Thoracic aorta (tissue), 2 donors: ENCODE measurements at places on chromosomes 1 and 21.

GRCh38 chr1:46005594-46005993, 126.8 kb downstream of the PIK3R3 start:
- no peak for DNase-seq

GRCh38 chr1:59990470-59990869, 63.9 kb upstream of the CYP2J2 start:
- DNase-seq = no peak

GRCh38 chr1:95278173-95279006, 44.4 kb downstream of the RWDD3 start:
- DNase-seq = no peak

GRCh38 chr1:42282867-42283583, 52.0 kb downstream of the FOXJ3 start:
- no peak for DNase-seq

DNA sequence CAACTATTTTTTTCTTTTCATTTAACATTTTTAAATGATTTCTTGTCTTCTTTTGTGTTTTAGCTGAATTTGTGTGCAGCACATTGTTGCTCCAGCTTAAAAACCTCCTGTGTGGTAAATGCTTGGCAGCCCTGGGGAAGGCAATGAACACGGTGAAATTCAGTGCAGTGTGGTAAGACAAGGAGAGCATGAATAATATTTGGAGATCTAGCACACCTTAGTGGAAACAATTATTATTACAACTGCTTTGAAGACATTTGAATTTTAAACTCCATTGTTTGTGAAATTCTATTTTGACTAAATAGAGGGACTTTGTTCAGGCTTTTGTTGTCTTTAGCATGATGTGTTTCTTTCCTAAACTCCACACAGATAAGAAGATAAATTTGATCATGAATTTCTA, 242.6 kb upstream of the CXADR start:
- no peak for DNase-seq

DNA sequence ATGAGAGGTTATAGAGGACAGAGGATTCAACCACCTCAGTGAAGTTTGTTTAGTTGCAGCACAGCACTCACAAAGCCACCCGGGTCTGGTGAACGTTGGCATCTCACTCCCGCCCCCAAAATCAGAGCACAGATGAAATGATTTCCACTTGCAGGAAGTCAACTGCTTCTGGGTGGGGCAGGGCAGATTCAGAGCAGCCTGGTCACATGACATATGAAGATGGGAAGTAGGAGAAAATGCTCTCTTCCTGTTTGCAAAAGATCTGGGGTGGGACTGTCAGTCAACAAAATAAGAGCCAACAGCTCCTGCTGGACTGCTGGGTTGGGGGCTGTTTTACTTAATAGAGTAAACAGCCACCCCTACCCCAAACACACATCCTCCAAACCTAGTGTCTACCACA, 43.2 kb downstream of the LRRC71 start:
- DNase-seq = no peak

GRCh38 chr1:117112047-117112717, 9.4 kb downstream of the TRIM45 start:
- no peak for DNase-seq

DNA sequence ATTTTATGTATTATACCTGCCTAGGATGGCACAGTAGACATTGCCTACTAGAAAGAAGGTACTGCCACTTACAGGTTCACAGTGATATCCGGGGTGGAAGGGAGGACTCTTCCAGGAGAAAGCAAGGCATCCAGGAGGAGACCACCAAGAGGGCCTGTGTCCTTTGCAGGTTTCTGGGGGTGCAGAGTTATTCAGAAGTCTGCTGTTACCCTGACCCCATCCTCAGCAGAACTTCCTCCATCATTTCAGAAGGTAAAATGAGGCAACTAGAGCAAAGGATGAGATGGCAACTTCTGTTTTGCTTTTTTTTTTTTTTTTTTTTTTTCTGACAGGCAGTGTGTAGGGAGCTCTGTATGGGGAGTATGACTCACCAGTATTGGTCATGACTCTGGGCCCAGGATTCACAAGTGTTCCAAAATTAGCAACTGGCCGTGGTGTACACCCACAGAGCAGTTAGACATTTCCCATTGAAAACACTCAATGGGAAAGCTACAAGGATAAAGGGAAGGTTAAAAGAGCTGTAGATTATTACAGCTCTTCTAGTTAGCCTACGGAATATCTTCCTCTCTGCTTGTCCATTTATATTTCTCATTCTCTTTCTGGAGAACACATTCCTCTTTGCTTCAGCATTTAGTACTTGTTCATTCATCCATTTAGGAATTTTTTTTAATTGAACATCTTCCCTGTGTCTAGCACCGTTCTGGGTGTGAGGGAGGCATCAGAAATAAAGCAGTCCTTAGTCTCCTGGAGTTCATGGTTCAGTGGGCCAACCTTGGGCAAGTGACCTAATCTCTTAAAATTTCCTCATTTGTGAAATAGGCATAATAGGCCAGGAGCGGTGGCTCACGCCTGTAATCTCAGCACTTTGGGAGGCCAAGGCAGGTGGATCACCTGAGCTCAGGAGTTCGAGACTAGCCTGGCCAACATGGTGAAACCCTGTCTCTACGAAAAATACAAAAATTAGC, 50.5 kb upstream of the PPP2R5A start:
- peak; percentile 36 for DNase-seq

GRCh38 chr1:230327892-230328284, 98.2 kb downstream of the PGBD5 start:
- DNase-seq = no peak

GRCh38 chr21:34202553-34203372, 129.4 kb downstream of the MRPS6 start:
- no peak for DNase-seq

DNA sequence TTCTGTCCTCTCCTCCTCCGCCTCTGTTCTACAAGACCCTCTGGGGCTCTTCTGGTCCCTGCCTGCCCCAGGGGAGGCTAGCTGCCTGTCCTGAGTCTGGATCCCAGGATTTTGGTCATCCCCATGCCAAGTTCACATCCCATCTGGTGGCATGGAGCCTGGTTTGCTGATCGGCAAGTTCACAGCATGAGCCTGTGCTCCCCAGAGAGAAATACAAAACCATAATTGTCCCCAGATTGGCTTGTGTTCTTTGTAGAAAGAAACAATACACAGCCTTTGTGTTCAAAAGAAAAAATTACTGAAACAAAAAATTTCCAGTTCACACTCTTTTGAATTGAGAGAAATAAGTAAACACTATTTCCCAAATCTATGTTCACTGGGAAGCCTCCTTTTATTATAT, 149.4 kb upstream of the ZC3H12A start:
- DNase-seq = no peak

- no peak for DNase-seq
Observed at GRCh38 chr1:25932321-25932720, 26.1 kb upstream of the STMN1 start.

- no peak for DNase-seq
Observed at GRCh38 chr1:62784509-62785365, 805 bp downstream of the ATG4C start.

DNA sequence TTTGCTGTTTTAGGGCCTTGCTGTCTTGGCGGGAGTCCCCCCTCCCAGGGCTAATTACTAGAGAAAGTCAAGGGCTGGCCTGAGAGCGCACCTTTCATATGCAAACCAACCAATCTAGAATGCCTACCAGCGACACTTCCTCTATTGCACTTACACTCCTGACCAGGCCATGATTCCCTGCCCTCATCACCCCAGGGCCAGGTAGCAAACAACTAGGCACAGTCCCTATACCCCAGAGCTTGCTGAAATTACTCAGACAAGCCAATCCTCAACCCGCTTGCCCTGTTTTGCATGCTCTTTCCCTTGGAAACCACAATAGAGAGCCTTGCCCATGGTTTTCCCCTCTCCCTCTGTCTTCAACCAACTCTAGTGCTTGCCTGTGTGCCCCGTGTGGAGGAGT, 70.3 kb downstream of the URB2 start:
- DNase-seq = no peak

DNA sequence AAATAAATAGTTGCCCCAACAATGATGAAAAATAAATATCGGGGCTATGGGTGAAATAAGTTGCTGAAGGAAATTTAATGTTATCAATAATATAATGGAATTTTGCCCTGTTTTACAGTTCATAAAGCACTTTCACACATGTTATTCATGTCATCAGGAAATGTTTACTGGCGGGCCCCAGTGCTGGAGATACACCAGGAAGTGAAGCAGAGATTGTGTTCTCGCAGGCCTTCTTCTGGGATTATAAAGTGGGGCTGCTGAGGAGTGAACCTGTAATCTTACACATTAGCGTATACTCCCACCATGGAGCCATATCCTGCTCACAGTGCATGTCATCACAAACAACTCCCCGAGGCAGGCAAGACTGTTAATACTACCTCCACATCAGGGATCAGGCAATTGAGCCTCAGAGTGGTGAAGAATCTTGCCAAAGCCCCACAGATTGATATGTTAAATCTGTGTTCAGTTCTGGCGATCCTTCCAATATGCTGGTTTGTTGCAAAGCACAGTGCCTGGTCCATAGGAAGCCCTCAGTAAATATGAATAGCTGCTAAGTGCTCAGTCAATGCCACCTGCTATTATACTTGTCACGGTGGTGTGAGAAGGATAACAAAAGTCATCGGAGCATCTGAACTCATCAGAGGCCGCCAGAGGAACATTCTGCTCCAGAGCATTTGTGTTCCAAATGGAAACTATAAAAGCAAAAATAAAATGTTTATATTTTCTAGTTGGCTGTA, 104.4 kb upstream of the UBE2U start:
- no peak for DNase-seq

- no peak for DNase-seq
Observed at GRCh38 chr1:224859651-224860050, 69.8 kb upstream of the DNAH14 start.

DNA sequence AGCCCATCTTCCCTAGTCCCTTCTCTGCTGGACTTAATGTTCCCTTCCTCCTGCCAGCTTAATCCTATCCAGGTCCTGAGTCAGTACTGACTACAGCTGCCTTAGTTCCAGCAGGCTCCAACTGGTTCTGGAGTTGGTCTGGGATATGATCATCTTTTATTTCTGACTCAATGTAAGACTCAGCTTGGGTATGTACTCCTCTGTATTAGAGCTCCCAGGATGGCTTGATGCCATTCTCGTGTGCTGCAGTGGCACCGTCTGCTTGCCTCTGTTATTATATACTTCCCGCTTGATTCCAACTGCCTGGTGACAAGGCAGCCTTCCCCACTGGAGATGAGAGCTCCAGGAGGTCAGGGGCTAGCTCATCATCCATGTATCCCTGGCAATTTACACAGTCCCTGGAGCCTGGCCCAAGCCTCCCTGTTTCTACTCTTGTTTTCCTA, 164.4 kb upstream of the DPT start:
- peak; percentile 21 for DNase-seq

GRCh38 chr1:29338908-29339575, 102.7 kb downstream of the PTPRU start:
- no peak for DNase-seq

DNA sequence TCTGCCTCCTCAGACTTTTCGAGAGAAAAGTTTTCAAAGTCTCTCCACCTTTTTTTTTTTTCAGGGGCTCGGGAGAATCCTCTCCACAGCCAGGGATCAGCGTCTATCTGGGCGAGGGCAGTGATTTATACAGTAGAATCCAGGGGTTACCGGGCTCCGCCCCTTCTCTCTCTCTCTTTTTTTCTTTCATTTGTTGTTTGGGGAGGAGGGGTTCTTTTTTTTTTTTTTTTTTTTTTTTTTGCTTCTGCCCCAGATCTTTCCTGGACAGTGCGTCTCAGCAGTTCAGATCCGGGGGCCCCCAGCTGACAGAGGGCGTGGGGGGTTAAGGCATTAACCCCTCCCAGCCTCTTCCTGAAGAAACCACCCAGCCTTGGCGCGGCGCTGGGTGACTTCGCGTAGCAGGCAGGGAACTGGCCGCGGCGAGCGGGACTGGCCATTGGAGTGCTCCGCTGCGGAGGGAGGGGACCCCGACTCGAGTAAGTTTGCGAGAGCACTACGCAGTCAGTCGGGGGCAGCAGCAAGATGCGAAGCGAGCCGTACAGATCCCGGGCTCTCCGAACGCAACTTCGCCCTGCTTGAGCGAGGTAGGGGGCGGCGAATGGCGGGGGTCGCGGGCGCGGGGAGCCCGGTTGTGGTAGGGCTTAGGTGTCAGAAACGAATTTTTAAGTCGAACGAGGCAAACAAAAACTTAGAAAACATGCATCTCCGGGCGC, at the start of gene S1PR1:
Gene S1PR1, plus strand, starts transcription at position 504 of the 713 bp plus-strand sequence. CDS start 1,966 bp downstream, outside the sequence.
- no peak for DNase-seq

DNA sequence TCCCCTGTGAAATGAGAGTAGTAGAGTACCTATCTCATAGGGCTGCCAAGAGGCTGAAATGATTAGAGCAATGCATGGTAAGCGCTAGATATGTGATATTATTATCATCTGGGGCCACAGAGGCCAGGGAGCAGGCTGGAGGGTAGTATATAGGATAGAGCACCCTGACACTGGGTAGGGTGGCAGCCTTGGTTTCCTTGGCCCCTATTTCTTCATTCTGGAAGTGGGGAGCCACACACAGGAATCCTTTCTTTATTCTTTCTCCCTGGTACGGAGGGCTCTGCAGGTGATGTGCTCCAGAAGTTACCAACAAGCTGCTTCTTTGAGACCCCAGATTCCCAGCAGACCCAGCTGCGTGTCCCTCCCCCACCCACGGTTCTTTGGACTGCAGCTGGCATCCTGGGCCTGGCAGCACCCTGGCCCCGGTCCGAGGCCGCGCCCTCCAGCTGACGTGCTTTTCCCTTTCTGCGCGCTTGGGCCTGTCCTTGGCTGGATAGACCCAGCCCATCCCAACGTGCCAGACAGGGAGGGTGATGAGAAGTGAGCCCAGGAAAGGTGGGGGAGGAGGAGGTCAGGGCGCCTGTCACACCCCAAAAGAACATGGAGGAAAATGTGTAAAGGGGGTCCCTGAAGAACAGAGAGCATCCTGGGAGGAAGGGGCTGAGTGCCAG, 18.2 kb downstream of the INAVA start:
- no peak for DNase-seq

GRCh38 chr1:175369696-175370095, 177.1 kb upstream of the KIAA0040 start:
- no peak for DNase-seq

GRCh38 chr21:37073417-37074196, 553 bp downstream of the TTC3 start:
- DNase-seq = peak; percentile 29

DNA sequence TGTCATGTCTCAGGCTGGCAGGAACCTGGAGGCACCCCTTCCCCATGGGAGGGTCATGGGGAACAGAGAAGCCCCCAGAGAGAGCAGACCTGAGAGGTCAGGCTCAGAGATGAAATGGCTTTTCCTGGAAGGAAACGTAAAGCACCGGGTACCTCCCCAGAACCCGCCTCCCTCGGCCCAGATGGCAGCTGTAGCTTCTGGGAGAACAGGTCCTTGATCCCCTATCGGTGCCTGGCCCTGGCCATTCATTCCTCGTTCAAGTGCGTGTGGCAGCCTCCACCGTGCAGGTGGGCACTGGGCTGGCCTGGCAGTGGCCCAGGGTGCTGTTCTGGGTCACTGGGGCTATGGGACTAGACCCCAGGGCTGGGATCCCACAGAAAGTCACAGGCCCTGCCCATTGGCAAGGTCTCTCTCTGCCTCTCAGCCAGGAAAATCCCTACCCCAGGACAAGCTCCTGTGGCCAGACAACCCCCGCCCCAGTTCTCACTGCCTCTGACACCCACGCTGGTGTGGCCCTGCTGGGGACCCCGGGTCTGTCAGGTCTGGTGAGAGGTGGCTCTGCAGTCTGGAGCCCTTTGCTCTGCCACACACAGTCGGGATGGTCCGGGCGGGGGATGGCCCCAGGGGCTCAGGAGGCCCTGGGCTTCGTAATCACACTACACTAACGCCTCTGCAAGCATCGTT, 183.2 kb upstream of the VAMP3 start:
- no peak for DNase-seq
